ENCODE measurements at places on chromosomes 6 and 20.

GRCh38 chr20:2740702-2741101, 48.1 kb downstream of the EBF4 start:
- no peak for DNase-seq

- DNase-seq, result no peak
Measured at GRCh38 chr6:1715336-1715735, 105.6 kb downstream of the FOXC1 start.

DNA sequence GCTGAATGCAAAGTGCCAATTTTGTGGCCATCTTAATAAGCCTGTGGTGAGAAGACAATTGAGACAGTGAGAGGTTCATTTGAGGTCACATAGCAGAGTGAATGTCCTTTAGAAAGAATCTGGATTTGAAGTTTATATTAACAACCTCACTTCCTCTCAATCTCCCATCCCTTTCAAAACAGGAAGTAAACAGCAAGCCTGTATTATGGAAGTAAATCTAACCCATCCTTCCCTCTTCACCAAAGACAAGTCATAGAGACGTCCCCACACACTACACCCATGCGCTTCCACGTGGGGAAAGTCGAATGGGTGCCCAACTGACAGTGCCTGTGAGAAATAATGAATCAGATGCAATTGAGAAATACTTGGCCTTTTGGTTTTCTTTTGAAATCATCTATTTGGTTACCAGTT, 28.8 kb upstream of the CCND3 start:
- DNase-seq, result no peak

GRCh38 chr6:7418238-7418905, 28.8 kb downstream of the RIOK1 start:
- DNase-seq, result no peak

DNA sequence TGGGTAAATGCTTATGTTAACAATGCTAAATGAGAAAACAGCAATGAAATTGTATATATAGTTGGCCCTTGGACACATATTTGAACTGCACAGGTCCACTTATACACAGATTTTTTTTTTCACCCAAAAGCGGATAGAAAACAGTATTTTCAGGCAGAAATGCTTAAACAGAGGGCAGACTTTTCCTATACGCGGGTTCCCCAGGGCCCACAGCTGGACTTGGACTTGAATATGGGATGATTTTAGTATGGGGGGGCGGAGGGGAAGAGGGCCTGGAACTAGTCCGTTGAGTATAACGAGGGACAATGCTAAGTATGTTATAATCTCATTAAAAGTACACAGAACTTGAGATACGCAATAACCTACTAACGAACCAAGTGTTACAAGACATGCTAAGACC, 1.1 kb upstream of the PRSS35 start:
- no peak for DNase-seq

- no peak for DNase-seq
Measured at GRCh38 chr20:36117638-36118037, 36.9 kb upstream of the EPB41L1 start.

DNA sequence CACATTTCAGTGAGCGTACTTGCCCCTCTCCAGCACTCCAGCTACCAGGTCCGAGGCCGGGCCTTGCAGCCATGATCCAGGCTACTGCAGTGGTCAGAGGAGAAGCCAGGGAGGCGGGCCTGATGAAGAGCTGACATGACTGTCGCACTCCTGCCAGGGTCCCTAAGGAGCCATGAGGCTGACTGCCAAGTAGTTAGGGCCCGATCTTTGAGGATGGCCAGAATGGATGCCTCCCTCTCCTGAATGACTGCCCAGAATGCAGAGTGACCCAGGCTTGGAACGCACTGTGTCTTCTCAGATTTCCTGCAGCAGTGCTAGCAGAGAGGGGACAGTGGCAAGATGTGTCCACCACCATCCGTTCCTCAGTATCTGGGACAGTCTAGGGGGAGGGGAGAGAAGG, 24.7 kb upstream of the LRFN2 start:
- DNase-seq, result no peak

- no peak for DNase-seq
Measured at GRCh38 chr6:32847795-32848194, 3.9 kb upstream of the PSMB8 start.

- DNase-seq, result no peak
Measured at GRCh38 chr6:57078531-57079207, 11.3 kb upstream of the ZNF451 start.

DNA sequence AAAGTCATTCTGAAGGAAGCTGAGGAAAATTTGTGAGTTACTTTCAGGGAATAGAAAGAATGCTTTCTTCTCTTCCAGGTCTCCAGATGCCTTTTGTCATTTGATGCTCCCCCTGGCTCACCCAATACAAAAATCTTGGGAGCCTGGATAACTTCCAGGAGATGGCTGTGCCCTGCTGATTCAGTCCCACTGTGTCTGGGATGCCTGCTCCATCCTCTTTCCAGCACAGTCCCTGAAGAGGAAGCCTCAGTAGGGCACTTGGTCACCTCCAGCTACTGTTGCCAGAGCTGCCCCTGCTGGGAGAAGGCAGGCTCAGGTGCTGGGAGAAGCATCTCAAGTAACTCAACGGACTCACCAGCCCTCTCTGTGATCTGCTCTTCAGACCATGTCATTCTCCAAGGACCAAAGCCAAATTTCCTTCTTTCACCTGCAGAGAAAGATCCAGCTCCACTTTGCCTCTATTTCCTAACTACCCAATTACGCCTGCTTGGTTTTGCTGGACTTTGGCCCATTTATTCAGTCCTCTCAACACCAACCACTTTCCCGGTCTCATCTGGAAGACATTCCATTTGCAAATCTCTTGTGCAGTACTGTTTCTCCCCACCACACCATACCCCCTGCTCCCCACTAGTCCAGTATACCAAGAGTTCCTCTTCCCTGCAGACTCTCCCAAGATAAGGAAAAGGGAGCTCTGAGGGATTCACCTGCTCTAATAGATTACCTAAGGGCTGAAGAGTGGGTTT, 53.3 kb downstream of the SLC23A2 start:
- no peak for DNase-seq

- DNase-seq, result peak; percentile 74
Measured at GRCh38 chr6:31769684-31770371, 7.3 kb downstream of the VWA7 start.

DNA sequence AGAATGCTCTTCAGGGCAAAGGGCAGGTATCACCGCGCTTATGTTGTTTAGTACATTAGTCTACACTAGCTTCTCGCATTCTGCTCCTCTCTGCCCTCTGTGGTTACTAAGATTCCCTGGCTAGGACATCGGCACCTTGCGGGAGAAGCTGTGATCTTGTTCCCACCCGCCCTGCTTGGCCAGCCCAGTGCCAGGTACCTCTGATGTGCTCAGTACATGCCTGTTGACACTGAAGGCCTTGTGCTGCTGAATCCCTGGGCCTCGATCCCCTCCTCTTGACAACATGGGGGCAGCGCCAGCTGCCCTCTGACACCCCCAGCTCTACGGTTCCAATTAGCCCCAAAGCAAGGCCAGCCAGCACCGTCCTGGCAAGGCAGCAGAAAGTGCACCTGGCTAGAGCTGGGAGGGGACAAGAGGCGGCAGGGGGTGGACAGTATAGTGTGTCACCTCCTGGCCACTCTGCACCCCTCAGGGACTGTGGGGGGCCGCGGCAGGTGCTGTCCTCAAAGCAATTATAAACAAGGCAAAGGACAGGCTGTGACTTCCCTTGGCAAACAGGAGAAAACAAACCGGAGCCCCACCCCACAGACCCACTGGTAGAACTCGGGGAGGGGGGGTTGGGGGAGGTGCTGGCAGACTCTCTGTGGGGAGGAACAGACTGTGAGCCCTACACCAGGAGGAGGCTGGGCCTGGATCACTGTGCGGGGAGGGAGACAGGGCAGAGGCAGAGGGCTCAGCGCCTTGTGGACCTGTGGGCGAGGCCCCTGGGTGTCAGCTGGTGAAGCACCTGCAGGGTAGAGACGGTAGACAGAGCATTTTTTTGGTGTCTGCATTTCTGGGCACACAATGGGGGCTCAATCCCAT, 7.1 kb downstream of the TFEB start:
- no peak for DNase-seq

- DNase-seq, result no peak
Measured at GRCh38 chr6:108068618-108069017, 5.9 kb downstream of the OSTM1 start.

- DNase-seq, result no peak
Measured at GRCh38 chr6:139150920-139151319, 16.0 kb downstream of the HECA start.

- DNase-seq, result no peak
Measured at GRCh38 chr6:77204555-77204954, 258.7 kb downstream of the HTR1B start.

GRCh38 chr6:163828038-163828795, 413.7 kb downstream of the QKI start:
- DNase-seq, result no peak

GRCh38 chr6:30066082-30066481, 916 bp upstream of the PPP1R11 start:
- DNase-seq, result no peak

DNA sequence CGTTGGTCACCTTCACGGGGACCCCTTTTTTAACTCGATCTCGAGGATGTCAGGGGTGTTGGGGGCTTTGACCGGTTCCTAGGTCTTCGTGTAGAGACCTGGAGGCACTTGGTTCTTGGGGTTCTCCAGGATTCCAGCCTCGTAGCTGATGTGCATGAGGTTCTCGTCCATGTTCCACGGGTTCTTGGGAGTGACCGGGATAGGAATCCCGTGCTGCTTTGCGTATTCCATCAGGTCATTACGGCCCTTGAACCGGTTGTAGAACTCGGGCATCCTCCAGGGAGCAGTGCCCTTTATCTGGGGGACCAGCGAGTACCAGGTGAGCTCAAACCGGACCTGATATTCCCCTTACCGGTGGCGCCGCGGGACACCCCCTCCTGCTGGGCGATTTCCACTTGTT, 88.0 kb upstream of the RIPOR2 start:
- DNase-seq, result no peak

DNA sequence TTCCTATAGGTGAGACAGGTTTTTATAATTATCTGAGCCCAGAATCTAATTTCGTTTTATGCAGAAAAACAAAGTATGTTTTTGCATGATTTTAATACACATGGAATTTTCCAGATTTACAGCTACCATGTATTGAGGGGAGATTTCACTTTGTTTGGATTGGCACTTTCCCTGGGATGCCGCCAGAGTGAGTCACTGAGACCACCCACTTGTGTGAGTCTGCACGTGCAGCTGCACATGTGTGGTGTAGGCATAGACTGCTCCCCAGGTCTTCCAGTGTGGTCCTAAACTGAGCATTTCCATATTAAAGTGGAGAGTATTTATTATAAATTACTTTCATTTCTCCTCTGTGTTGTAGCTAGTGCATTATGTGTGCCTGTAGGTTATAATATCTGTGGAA, 186.8 kb downstream of the UBE3D start:
- DNase-seq, result no peak

DNA sequence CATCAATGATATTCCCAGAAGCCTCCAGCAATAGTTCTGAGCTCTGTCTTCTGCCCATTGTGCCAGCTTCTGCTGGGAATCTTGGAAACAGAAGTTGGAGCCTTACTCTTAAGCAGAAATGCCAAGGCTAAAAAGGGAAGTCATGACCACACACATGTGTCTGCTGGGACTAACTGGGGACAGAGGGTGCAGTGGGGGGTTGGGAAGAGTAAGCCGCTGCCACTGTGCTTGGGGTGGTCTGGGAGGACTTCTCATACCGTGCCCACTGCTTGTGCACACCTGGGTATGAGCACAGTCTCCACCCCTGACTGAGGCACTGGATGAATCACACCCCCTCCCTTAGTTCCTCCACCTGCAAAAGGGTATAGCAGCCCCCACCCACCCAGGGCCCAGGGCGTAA, 90.7 kb downstream of the CDC5L start:
- DNase-seq, result no peak

DNA sequence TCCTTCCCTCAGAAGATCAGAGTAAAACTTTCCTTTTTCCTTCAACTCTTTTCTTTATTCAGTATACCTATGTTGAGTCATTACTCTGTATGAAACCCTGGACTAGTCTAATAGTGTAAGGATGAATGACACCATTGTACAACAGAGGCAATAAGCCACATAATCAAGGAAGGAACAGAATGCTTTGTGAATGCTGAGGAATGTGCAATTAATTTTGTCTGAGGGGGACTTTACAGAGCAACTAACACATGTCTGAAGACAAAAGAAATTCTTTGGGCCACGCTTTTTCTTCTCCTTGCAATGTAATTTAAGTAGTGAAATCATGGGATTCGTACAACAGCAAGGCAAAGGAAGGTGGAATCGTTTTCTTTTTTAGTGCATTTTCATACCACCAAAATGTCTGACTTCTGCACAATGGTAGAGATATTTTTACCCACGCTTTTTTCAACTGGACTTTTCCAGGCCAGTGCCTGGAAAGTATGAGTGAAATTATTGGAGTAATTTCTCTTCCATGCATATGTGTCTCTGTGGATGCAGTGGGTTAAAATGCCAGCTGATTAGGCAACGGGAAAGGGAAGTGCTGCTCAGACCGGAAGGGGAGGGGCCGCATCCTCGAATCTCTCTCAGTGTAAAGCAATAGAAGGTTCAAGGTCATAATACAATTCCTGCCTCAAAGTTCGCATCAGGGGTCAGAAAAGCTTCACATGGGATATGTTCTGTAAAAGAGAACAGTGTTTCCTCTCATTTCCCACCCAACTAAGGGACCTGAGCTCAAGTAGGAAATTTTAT, 89.9 kb upstream of the MTHFD1L start:
- DNase-seq, result no peak

- no peak for DNase-seq
Measured at GRCh38 chr20:36519012-36519719, 22.2 kb upstream of the MYL9 start.

- DNase-seq, result no peak
Measured at GRCh38 chr6:83431545-83432155, 799 bp upstream of the ME1 start.

DNA sequence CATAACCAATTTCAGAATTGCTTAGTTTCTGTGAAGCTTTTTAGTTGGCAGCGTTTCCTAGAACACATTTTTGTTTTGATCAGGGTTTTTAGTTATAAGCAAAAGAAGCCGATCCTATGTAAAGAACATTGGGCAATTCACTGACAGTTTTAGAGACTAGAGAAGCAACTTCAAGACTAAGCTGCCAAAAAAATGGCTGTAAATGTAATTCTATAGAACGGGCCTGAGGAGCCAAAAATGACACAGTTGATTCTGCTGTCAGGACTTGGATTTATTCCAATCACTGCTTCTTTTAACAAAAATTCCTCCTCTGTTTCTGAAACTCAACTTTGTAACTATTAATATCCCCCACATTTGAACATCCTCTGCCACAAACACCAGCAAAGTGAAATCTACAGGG, 236.0 kb upstream of the EYS start:
- no peak for DNase-seq

- no peak for DNase-seq
Measured at GRCh38 chr20:20546402-20546801, 166.0 kb downstream of the RALGAPA2 start.

- no peak for DNase-seq
Measured at GRCh38 chr6:38573801-38574395, 65.8 kb downstream of the BTBD9 start.

- DNase-seq, result peak; percentile 40
Measured at GRCh38 chr20:37627060-37627766, 66.6 kb upstream of the CTNNBL1 start.

DNA sequence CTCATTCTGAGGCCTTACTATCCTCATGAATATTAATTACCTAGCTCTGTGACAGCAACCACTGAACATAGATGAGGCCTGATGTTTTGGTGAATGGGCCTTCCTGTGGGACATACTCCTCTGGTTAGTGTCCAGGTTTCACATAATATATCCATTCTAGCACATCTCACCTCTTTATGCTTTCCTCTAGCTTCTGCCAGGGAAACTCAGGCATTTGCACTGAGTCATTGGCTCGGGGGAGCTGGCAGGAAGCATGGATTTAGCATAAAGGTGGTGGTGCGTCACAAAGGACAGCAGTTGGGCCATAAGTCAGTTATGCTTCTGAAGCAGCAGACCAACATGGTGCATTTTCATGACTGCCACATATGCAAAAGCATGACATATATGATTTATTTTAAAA, 37.5 kb upstream of the TMEM170B start:
- DNase-seq, result peak; percentile 7

All from T1000 (cell line).